Activated T-helper 1 cell treated with anti-CD3 and anti-CD28 coated beads, Interleukin-12 subunit alpha, Interleukin-12 subunit beta, Interleukin-2, Interleukin-4 antibody, amounts not matched to agents 30 ng/mL and 10 ng/mL and 1 ng/mL, durations not matched to agents 14 hours and 24 hours and 36 hours (primary cell): ENCODE measurements at places on chromosomes 12 and 14.

GRCh38 chr12:57223191-57224165 is 6.0 kb upstream of the SHMT2 start:
- DNase-seq, result no peak

GRCh38 chr12:41980390-41980789 is 164.3 kb downstream of the GXYLT1 start:
- no peak for DNase-seq

- DNase-seq, result peak; percentile 85
These were observed at the start of gene LIMA1 for GRCh38 chr12:50283229-50283923. TSS of gene LIMA1 (minus strand) at chr12:50283520. CDS start at chr12:50248751, 34,769 bp downstream.

- DNase-seq, result no peak
These were observed 24.1 kb downstream of the NUP37 start for GRCh38 chr12:102095677-102096263.

GRCh38 chr14:79552778-79553177 is 658.5 kb downstream of the DIO2 start:
- no peak for DNase-seq

GRCh38 chr14:103730490-103731035 is 15.0 kb downstream of the ZFYVE21 start:
- DNase-seq, result no peak

DNA sequence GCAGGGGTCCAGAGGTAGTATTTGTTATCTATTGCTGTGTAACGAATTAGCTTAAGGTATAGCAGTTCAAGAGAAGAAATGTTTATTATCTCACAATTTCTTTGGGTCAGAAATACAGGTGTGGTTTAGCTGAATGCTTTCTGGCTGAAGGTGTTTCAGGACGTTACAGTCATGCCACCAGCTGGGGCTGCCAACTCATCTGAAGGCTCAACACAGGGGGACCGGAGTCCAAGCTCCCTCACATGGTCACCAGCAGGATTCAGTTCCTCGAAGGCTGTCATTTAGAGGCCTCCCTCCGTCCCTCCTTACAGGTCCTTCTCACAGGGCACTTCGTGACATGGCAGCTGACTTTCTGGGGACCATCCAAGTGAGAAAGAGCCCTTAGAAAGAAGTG is 37.5 kb upstream of the SINHCAF start:
- DNase-seq, result no peak

GRCh38 chr14:81655423-81656314 is 122.0 kb upstream of the SEL1L start:
- DNase-seq, result no peak

DNA sequence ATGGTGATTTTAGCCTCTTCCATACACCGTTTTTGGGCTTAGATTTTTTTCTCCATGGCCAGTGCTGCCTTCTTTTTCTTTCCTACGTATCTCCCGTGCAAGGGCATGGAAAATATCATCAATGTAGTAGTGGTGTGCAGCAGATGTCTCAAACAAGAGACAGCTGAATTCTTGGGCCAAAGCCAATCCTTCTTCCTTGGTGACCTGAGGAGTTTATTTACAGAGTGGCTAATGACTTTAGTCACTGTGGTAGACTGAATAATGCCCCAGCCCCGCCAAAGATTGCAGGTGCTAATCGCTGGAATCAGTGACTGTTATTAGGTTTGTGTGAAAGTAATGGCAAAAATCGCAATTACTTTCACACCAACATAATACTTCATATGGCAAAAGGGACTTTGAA is 235.5 kb upstream of the NOS1 start:
- no peak for DNase-seq

DNA sequence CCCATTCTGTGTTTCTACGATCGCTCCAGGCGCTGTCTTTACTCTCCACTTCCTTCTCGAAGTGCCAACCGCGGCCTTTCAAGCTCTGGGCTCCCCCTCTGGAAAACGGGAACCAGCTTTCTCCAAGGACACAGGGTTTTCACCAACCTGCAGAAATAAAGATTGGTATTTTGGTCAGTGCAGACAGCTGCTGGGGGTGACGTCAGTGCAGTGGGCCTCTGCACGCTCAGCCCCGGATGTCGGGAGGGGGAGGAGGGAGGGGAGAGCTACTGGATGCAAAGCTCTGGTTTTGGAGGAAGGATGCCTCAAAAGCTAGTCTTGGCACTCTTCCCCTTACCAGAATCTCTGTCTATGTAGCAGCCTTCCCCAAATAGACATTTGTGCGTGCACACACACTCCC is 19.9 kb downstream of the HRK start:
- peak; percentile 15 for DNase-seq

DNA sequence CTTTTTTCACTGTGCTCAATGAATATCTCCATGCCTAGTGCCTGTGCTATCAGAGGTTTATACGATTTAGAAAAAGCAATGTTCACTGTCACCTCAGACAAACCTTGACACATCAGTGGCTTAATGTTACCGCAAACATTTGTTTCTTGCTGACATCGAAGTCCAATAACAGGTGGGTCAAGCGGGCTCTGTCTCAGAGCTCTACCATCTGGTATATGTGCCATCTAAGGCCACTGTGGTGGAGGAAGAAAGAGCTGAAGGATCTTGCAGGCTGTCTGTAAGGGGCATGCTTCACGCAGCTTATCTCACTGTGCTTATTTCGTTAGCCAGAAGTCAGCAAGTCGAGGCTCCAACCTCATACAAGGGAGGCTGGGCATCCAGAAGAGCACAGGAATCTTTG is 189.5 kb upstream of the NTF3 start:
- DNase-seq, result no peak

DNA sequence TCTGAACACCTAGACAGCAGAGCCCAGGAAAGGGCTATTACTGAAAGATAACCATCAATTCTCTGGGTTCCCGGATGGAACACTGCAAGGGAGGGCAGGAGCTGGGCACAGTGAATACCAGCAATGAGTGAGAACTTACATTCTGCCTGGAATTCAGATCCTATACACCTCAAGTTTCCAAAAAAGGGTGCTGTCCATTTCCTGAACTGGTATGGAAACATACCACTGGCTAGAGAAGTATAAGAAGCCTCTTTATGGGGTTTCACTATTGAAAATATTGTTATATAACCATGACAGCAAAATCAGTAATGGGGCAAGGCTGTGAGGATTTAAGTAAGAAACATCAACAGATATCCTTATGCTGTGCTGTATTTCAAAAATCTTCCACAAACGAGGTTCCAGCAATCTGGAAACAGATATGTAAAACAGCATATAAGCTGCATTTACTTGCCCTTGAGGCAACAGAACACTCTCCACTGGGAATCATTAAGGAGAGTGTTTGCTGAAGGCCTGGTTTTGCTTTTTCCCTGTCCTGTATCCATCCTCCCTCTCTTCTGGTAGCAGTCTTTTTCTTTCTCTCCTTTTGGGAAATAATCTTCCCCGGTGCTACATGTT is 53.3 kb upstream of the GTF2A1 start:
- no peak for DNase-seq

DNA sequence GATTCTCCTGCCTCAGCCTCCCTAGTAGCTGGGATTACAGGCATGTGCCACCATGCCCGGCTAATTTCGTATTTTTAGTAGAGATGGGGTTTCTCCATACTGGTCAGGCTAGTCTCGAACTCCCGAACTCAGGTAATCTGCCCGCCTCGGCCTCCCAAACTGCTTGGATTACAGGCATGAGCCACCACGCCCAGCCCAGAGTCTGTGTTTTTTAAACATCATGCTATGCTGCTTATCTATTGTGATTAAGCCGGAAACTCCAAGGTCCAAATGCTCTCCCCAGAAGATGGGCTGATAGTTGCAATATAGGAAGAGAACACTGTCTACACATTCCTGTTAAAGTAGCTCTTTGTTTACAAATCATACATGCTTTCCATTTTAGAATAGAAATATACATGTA is 30.5 kb upstream of the MAX start:
- no peak for DNase-seq
